ENCODE measurements at places on chromosomes 12 and 14. TPM values are rescaled to one million over a fixed set of nuclear protein-coding genes. Genes with fewer than 3 reads are reported as not detected.

DNA sequence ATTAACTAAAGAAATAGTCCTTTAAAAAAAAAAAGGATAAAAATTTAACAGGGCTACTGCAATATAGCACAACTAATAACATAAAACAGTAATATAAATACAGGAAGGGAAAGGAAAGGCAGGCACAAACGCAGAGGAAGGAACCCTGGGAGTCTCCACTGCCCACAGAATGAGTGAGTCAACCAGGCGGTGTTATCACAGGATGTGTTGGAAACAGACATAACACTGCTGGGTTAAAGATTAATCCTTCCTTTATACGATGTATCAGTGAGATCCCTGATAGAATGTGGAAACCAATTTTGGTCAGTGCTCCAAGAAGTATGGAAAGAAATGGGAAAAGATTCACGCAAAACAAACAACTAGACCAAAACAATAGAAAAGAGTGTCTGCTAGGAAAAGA is 47.9 kb downstream of the FGD6 start:
- DNase-seq: no peak

DNA sequence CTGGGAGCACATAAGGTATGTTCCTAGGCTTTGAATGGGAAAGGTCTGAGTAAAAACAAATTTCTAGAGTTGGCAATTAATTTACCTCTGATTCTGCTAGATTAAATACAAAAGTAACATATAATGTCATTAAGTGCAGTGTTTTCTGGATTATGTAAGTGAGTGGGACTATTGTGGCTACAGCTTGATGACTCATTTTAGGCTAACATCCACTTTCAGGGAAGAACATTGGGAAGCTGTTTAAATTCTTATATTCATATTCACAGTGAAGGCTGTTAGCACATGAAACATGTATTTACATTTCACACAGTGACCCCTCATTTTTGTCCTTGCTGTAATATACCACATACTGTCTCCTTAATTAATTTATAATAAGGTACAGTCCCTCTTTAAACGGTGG is 13.2 kb upstream of the BMAL2 start:
- no peak for DNase-seq

GRCh38 chr12:22860926-22861325 is 236.0 kb downstream of the ETNK1 start:
- no peak for DNase-seq

DNA sequence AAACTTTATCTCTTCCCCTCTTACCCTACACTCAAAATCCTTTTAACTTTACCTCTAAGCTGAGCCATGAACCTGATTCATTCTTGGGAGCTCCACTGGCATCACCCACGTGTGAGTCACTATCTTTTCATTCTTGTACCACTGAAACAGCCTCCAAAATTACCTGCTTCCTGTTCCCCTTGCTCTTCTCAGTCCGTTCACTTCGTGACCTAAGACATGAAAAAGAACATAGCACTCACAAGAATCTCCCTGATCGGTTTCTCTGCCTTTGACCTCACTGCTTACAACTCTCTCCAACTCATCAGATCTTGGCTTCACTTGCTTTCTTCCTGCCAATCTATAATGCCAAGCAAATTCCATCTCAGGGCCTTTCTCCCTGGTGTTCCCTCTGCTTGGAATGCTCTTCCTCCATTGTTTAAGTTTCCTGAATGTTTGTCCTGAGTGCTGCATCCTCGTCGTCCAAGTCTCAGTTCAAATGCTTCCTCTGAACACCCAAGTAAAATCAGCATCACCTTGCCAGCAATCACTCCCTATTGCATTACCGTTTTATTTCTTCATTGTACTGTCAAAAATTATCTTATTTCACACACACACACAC is 9.2 kb downstream of the GLIPR1 start:
- no peak for DNase-seq

DNA sequence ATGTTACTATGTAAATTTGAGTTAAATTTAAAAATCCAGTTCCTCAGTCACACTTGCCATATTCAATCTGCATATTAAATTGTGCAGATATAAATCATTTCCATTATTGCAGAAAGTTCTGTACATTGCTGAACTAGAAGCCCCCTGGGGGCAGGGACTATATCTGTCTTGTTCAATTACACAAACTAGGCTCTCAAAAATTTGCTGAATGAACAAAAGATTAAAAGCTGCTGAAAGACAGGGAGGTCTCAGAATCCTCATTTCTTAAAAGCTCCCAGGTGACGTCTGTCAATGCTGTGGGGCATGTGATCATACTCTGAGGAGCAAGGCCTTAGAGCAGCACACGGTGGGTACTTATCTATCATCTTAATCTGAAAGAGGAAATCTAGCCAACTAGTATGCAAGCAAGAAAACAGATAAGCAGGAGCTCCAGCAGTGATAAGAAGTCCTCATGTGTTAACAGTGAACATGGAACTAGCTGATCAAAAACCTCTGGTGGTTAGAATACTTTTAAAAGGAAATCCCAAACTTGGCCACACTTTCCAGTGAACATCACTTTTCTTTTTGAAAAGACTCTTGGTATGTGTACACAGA is 60.5 kb downstream of the APPL2 start:
- DNase-seq: no peak

DNA sequence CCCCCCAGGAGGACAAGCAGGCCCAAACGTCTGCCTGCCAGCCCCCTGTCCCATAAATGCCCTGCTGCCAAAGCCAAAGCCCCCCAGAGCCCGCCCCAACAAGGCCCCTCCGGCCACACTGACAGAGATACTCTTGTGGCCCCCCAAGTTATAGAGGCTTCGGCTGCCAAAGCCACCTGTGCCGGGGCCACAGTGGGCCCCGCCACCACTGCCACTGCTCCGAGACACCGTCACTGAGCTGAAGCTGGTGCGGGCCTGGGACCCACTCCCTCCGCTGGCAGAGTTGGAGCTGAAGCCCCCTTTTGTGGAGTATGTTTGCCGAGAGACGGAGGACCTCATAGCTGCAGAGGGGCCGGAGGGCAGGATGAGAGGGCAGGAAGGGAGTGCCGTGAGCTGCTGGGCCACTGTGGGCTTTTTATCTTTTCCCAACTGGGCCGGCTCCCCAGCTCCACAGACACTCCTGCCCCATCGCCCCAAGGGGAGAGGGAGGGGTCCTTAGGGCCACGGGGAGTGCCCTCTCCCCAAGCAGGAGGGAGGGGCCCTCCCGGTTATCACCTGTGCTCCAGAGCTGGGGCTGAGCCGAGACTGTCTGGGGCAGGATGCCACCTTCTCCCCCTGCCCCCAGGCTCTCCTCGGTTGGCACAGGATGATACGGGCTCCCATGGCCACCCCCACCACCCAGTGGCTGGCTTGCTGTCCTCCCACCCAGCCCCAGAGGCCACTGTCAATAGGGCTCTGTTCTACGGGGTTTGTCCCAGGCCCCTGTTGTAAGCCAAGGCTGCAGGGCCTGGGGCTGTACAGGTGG is at the start of gene KRT79:
Gene KRT79, minus strand, starts transcription at position 390 of the 805 bp plus-strand sequence. Its CDS starts 51 bp downstream, at position 339.
- no peak for DNase-seq

GRCh38 chr12:49346659-49347310 is at the start of gene DNAJC22:
Gene DNAJC22, plus strand, starts transcription at chr12:49346888. Its CDS starts 1,985 bp downstream, at chr12:49348873.
- peak; percentile 46 for DNase-seq

- no peak for DNase-seq
Measured at GRCh38 chr12:20711846-20712245, 16.7 kb downstream of the SLCO1C1 start.

DNA sequence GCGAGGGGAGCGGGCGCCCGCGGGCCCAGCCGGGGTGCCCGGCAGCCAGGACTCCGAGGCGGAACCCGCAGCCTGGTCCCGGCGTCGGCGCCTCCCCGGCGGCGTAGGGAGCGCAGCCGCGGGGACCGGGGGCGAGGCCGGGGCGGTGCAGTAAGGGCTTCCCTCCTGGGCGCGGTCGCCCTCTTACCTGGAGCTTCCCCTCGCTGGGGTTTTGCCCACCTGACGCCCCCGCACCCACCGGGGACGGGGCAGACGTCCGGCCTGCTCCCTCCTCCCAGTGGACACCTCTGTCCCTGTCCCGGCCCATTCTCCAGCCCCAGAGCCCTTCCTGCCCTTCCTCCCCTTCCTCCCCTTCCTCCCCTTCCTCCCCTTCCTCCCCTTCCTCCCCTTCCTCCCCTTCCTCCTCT is 413 bp upstream of the TUBA1C start:
- peak; percentile 34 for DNase-seq

- peak; percentile 32 for DNase-seq
Measured at GRCh38 chr12:122021193-122021821, 377 bp upstream of the BCL7A start.

GRCh38 chr14:23486036-23486435 is 16.5 kb downstream of the NGDN start:
- no peak for DNase-seq

DNA sequence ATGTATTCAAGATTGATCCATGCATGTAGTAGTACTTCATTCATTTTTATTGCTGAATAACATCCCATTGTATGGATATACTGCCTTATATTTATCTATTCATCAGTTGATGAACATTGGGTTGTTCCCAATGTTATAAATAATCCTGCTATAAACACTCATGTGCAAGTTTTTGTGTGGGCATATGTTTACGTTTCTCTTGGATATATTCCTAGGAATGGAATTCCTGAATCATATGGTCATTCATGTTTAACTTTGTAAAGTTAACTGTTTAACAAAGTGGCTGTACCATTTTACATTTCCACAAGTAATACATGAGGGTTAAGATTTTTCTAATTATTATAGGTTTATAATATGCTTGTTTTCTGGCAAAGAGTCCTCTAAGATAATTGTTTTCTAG is 1568.2 kb upstream of the SEL1L start:
- DNase-seq: no peak

- DNase-seq: no peak
Measured at GRCh38 chr12:72288436-72288835, 16.3 kb downstream of the TRHDE start.

GRCh38 chr14:59819446-59820088 is 51.0 kb downstream of the RTN1 start:
- DNase-seq: no peak

GRCh38 chr12:70096759-70097410 is 146.3 kb upstream of the CNOT2 start:
- DNase-seq: no peak

GRCh38 chr12:15208871-15209656 is 12.2 kb downstream of the RERG start:
- DNase-seq: no peak

Gene FAM181A
- not detected for total RNA-seq

Gene NCAPD2
- 57.1 TPM for total RNA-seq

Gene TXNRD1
- 74.7 TPM for total RNA-seq

Gene NGB
- total RNA-seq: not detected

Gene TMEM19
- total RNA-seq: 17.3 TPM

Gene BEST3
- 0.11 TPM for total RNA-seq

All from mesothelial cell of epicardium (in vitro differentiated cells).